LHCN-M2 (cell line): ENCODE measurements at places on chromosomes 4 and X.

DNA sequence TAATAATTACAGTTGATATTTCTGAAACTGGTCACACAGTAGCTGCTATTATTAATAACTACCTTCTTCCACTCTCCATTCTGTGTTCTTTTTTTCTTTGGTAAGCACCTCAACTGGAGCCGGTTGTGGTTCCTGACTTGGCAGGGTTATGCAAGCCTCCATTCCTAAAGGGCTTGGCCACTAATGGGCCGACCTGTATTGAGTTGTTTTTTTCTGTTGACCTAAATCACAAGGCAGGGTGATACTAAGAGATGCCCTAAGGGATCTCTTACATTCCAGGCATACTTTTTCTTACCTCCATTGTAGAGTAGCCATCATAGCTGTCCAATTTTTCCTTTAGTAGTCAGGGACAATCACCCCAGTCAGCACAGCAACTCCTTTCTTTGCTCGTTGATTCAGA lies 1295.8 kb upstream of the ADGRL3 start:
- no peak for DNase-seq

- DNase-seq, result peak; percentile 50
These were observed 56.9 kb downstream of the MAD2L1 start for GRCh38 chr4:120009731-120010130.

GRCh38 chrX:65697915-65698796 lies 30.7 kb downstream of the MSN start:
- DNase-seq, result peak; percentile 50

GRCh38 chrX:105063743-105064142 lies 156.8 kb downstream of the TEX13A start:
- no peak for DNase-seq

DNA sequence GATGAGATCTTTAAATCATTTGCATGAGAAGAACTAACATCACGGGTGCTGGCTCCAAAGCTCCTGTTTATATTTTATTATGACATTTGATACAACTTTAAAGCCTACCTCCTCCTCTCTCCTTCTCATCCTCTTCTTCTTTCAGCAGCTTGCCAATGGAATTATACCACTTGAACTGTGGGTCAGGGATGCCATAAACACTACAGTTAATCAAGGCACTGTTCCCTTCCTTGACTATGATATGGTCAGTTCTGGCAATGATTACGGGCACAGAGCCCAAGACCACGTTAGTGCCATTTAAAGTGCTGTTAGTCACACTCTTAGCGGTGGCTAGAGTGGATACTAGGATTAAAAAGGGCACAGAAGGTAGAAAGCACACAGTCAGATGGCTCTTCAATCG lies 20.7 kb downstream of the MFAP3L start:
- no peak for DNase-seq

GRCh38 chrX:54826598-54826997 lies 19.1 kb downstream of the MAGED2 start:
- DNase-seq, result no peak

DNA sequence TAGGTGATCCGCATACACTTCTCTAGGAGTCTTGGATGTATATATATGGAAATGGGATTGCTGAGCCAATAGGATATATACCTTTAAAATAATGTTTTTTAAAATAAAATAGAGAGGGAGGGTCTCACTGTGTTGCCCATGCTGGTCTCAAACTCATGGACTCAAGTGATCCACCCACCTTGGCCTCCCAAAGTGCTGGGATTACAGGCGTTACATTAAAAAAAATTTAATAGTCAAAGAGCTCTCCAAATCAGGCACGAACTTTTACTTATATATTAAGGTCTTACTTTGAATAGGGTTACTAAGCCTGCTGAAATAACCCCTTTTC lies 109.0 kb downstream of the GNL3L start:
- no peak for DNase-seq

GRCh38 chrX:45766981-45767501 lies 566.4 kb upstream of the DIPK2B start:
- peak; percentile 66 for DNase-seq

GRCh38 chr4:143148521-143148920 lies 36.2 kb upstream of the USP38 start:
- no peak for DNase-seq

- DNase-seq, result no peak
These were observed 108.6 kb downstream of the APOOL start for GRCh38 chrX:85112293-85112692.

GRCh38 chr4:109156356-109156755 lies 146.1 kb downstream of the COL25A1 start:
- DNase-seq, result no peak

DNA sequence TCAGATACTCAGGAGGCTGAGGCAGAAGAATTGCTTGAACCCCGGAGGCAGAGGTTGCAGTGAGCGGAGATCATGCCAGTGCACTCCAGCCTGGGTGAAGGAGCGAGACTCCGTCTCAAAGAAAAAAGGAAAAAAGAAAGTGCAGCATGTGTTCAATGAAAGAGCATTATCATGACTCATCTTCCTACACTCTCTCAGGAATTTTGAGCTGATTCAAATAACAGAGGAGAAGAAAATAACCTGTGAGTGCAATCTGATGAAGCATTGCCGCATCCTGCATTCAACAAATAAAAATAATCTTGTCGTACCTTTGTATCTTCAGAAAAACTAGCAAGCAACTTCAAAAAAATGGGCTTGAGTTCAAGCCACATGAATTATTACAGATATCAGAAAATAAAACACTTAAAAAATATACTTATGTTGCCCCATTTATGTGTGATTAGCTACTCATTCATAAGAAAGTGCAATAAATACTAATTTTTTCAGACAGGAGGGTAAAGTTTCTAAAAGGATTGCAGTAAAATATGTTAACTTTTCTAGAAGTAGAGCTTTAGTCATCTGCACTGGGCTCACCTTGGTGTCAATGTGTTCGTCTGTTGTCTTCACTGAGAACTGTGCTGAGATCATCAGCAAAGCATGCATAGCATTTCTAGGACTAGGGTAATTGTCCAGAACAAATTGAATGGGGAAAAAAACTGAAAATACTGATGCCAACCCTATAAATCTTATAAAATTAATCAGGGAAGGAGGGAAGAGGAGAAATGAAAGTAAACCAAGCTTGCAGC lies 90.4 kb upstream of the VCX3B start:
- DNase-seq, result no peak

- no peak for DNase-seq
These were observed 173.1 kb upstream of the PITX2 start for GRCh38 chr4:110795971-110796370.

DNA sequence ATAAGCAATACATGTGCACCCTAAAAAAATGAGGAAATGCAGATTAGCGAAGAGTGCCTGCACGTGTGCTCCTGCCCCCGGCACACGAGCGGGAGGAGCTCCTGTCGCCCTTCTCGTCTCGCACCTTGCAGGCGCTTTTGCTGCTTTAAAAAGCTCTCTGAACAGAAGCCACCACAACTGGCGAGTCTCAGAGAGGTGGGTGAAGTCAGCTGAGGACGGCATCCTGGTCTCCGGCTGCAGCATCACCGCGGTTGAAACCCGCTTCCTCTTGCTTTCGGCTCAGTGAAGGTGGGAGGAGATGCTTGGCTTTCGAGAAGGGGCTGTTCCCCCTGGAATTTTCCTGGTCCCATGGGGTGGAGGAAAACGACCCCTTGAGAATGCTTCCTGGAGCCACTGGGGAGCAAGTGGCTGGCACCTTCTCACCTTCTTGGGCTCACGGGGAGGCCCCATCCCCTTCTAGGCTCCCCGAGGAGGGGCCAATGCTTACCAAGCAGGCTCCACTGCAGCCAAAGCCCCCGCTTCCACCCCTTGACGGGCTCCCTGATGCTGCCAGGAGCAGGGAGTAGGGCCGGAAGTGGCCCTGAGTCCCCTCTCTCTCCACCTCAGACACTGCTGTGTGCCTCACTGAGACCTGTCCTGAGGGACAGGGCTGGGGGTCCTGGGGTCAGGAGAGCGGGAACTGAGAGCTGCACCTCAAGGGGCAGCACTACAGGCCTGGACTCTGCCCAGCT lies 29.2 kb upstream of the MXD4 start:
- no peak for DNase-seq

GRCh38 chrX:920234-920799 lies 289.7 kb downstream of the SHOX start:
- DNase-seq, result no peak

DNA sequence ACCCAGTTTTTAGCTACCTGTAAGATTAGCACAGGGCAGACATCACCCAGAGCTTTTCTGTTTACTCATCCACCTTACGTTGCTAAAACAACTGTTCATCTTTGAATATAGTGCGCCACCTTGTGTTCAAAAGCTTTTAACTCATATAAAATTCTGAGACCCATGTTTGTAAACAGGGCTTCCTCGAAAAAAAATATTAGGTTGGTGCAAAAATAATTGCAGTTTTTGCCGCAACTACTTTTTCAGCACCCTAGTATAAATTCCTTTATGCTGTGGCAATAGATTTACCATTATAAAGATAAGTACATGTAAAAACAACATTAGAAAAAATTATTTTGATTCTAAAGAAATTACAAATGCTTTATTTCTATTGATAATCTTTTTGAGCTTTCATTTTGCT lies 147.9 kb downstream of the LRBA start:
- peak; percentile 81 for DNase-seq

- DNase-seq, result peak; percentile 71
These were observed 114.3 kb downstream of the FBXW7 start for GRCh38 chr4:152421576-152421975.

GRCh38 chr4:40953283-40954087 lies 203.7 kb downstream of the NSUN7 start:
- no peak for DNase-seq

GRCh38 chrX:70720721-70721120 lies 187.8 kb downstream of the TEX11 start:
- no peak for DNase-seq

DNA sequence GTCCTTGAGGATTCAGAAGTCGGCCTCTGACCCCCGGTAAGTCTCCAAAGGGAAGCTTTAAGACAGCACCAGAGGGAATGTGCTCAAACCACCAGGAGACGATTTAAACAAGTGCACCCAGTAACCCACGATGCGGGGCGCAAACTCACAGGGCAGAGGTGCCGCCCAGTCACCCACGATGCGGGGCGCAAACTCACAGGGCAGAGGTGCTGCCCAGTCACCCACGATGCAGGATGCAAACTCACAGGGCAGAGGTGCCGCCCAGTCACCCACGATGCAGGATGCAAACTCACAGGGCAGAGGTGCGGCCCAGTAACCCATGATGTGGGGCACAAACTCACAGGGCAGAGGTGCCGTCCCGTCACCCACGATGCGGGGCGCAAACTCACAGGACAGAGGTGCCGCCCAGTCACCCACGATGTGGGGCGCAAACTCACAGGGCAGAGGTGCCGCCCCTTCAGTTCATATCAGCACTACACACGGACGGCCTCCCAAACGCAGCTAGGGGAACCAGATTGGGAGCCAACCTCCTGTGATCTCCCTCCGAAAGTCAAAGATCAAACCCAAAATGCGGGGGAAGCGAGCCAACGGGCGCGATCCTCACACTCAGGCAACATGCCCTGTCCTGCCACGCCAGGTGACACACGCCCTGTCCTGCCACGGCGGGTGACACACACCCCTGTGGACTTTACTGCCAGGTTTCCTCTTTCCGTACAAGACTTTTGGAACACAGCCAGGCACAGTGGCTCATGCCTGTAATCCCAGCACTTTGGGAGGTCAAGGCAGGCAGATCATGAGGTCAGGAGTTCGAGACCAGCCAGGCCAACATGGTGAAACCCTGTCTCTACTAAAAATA lies 11.3 kb downstream of the PPP2R3B start:
- no peak for DNase-seq

- peak; percentile 28 for DNase-seq
These were observed 452.3 kb downstream of the MID1IP1 start for GRCh38 chrX:39253551-39253950.

DNA sequence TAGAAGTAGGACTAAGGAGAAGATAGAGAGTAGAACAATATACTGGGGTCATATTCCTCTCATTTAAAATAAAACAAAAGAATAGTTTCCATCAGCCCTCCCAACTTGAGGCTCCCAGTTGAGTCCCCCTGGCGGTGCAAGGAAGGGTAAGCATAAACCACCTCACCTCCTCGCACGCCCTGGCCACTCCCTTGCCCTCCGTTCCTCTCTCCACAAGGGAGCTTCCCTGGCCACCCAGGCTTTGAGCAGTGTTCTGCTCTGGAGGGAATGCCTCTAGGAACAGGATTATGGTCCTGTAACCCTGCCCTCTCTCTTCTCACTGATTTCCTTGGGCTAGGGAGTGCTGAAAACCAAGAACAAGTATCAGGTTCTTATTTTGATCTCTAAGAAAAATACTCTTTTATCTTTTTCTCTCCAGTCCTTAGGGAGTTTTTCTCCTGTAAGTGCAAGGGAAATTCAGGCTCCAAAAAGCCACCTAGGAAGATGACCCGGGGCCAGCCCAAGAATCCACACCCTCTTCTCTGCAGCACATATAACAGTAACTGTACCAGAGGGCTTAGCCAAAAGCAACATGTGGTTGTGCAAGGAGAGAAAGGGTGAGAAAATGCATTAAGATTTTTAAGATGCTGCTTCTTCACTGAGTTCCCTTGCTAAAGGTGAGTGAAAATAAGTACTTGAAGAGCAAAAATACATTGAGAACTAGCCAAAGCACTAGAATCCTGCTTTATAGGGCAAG lies 69.9 kb downstream of the USP38 start:
- no peak for DNase-seq

DNA sequence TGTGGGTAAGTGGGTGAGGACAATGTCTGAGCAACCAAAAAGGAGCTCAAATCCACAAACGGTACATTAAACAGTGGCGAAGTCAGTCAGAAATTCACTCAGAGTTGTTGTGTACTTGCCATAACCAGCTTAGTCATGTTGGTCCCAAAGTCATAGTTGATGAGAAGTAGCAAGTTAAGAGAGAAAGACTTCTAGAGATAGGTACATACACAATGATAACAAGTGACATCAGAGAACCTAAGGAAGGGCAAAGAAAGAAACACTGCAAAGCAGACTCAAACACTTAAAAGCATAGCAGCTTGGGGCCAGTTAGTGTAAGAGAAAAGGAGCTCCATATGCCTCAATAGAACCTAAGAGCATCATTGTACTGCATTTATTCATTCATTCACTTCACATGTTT lies 30.2 kb downstream of the DYNLT3 start:
- DNase-seq, result no peak

GRCh38 chr4:187666697-187667494 lies 328.7 kb upstream of the ZFP42 start:
- DNase-seq, result peak; percentile 34

DNA sequence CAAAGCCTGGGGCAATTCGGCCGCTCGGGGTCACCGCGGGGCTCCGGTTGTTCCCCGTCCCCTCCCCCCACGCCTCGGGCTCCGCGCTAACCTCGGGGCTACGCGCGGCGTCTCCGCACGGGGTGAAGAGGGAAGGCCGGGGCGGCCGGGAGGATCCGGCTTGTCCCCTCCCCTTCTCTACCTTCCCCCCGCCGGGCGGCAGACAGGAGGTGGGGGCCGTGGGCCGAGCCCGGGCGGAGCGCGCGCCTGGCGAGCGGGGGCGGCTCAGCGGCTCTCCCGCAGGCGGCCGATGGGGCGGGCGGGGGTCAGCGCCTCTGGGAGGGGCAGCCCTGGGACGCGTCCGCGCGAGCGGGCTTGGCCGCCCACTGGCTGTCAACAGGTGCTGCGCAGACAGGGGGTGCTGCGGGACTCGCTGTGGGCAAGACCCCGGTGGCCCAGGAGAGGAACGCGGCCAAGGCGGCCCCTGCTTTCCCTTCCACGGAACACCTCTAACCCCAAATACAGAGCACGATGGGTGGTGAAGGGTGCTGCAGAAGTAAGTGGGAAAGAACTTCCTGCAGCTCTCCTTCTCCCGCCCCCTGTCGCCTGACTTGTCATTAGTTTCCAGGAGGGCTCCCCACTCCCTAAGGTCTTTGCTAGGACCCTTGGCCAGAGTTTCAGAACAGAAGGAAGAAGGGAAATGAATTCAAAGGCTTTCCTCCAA lies at the start of gene PDGFC:
TSS of gene PDGFC (minus strand) at position 124 of the 703 bp plus-strand sequence. CDS start 896 bp downstream, outside the sequence.
- peak; percentile 82 for DNase-seq

GRCh38 chrX:124518885-124519284 lies 172.5 kb downstream of the SH2D1A start:
- DNase-seq, result no peak
